ENCODE measurements at places on chromosomes 5 and 9.

DNA sequence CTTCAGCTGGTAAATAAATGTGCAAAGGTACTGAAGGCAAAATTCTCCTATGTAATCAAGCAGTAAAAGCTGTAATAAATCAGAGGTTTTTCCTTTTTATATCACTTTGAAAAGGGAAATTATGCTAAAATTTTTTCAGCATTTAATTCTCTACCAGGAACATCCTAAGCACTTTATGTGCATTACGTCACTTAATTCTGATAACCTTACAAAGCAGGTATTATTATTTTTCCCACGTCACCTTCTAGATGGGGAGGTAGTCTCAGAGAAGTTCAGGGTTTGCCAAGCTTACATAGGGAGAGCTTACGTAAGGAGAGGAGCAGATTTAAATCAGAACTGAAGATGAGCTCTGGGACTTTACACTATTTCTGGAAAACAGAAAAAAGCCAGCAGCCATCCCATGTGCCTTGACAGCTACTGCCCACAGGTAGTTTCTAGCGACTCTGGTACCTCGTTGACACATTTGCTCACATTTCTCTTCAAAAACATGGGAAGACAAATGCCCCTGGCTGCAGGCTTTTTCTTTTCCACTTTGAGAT is 79.0 kb upstream of the IFNK start:
- DNase-seq, result no peak

DNA sequence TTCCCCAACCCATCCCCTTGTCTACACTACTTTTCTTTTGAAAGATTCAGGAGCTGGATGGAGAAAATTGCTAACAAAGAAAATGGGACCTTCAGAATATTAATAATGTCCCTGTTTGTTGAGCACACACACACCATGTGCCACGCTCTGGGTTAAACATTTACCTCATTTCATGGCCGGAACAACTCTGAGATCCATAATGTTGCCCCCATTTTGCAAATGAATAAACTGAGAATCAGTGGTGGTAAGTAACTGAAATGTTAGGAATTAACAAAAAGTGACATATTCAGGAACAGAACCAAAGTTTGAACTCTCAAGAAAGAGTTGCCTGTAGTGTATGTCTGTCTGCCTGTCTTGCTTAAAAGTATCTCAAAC is 51.4 kb upstream of the SMAD5 start:
- DNase-seq, result no peak

DNA sequence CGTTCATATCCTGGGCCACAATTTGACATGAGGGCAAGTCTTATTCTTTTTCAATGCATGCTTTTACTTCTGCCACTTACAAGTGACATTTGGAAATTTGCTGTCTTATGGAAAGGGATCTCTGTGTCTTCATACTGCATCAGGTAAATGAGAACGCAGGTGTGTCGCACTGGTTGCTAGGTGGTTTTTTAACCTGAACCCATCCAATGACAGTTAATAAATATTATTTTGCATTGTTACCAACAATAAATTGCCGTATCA is 1.1 kb downstream of the ADAMTS16 start:
- no peak for DNase-seq

GRCh38 chr5:44506561-44506960 is 117.3 kb upstream of the FGF10 start:
- no peak for DNase-seq

- DNase-seq, result no peak
Measured at GRCh38 chr5:149439899-149440542, 60.9 kb upstream of the IL17B start.

DNA sequence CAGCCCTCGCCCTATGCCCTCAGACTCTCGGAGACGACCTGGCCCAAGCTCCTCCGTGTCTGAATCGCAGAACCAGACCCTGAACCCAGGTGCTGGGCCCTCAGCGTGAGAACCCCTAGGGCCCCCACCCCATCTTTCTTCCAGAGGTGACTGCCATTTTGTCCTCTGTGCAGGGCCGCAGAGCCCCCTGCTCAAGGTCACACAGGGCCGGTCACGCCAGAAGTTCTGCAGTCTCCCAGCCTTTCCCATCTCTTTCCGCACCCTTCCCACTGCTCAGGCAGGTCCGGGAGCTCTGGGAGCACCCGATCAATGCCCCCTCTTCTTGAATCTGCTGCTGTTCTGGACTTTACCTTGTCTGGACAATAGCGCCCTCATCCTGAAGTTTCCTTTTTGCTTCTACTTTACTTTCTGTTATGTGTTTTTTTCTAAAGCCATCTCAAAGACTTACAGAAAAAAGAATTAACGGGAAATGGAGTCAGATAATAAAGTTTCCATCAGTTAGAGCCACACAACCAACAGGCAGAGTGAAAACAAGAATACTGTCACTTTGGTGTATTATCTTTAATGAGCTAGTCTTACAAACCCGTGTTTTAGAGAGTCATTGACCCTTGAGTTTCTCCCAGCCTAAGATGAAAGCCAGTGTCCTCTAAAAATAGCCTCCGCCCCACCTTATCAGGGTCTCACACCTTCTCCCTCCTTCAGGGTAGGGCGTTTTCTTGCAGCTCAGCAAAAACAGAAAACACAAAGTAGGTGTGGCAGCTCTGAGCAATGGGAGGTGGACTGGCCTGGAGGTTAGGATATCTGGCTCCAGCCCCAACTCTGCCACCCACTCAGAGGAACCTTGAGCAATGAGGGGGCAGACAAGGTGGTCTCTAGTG is 1.8 kb downstream of the TMOD1 start:
- no peak for DNase-seq

GRCh38 chr5:9781275-9781674 is 151.1 kb upstream of the TAS2R1 start:
- DNase-seq, result no peak

Data from activated naive CD4-positive, alpha-beta T cell (primary cell).